Bronchial smooth muscle cell (primary cell): ENCODE measurements at places on chromosomes 13 and 19. TPM values are rescaled to one million over a fixed set of nuclear protein-coding genes. Genes with fewer than 3 reads are reported as not detected.

F10 gene
- 26.8 and 38.1 TPM in 2 replicates for total RNA-seq

SIGLEC5 gene
- not detected in 2 replicates for total RNA-seq

LPAR2 gene
- 0.52 and 1.9 TPM in 2 replicates for total RNA-seq

PDS5B gene
- 11.9 and 20.8 TPM in 2 replicates for total RNA-seq

ANGPTL8 gene
- not detected in 2 replicates for total RNA-seq

ZNF331 gene
- total RNA-seq = 8.5 and 10.4 TPM in 2 replicates

TTC9B gene
- total RNA-seq = 0.17 TPM in 1 of 2 replicates, not detected in the other

JSRP1 gene
- not detected in 2 replicates for total RNA-seq
